Caco-2 (cell line): ENCODE measurements at places on chromosomes 3 and 15.

DNA sequence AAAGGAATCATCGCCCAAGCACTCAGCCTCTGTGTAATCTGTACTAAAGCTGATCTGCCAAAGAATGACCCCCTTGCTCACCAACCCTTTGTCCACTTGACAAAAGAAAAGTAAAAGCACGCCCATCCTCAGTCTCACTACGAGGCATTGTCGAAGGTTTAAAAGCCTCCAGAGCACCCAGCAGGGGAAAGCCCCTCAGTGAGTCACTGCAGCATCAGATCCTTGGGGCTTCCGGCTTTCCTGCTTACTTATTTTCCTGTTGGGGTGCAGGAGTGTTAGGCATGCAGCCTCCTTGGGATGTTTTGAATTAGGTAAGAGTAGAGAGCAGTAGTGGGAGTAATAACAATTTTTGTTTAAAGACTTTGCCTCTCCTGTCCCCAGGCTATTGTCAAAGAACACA, 216.1 kb downstream of the MTHFS start:
- no peak for DNase-seq

- no peak for DNase-seq
Measured at GRCh38 chr15:38945551-38946298, 381.1 kb upstream of the RASGRP1 start.

GRCh38 chr3:193883551-193883950, 252.4 kb upstream of the HES1 start:
- no peak for DNase-seq

DNA sequence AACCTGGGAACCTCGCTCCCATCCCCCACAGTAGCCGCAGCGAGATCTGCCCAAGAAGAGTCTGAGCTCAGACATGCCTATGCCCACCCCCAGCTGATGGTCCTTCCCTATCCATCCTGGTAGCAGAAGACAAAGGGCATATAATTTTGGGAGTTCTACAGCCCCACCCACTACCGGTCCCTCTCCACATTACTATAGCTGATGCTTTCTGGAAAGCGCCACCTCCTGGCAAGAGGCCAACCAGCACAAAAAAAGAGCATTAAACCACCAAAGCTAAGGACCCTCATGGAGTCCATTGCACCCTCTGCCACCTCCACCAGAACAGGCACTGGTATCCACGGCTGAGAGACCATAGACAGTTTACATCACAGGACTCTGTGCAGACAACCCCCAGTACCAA, 168.4 kb downstream of the MEGF11 start:
- DNase-seq = no peak

DNA sequence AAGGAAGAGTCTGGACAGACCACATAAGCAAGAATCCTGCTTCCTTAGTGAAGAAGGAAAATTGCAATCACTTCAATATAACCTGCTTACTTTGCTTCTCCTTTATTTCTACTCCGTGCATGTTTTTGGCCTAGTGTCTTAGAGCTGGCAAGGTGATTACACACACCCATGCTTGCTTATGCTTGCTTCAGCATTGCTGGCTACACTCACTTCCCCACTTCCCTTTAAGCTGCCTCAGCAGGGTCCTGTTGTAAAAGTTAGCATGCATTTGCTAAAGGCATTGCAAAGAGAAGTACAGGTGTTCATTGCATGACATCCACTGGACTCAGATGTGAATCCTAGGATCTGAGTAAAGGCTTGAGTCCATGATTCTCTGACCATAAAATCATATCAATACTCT, 47.5 kb upstream of the STT3B start:
- no peak for DNase-seq

DNA sequence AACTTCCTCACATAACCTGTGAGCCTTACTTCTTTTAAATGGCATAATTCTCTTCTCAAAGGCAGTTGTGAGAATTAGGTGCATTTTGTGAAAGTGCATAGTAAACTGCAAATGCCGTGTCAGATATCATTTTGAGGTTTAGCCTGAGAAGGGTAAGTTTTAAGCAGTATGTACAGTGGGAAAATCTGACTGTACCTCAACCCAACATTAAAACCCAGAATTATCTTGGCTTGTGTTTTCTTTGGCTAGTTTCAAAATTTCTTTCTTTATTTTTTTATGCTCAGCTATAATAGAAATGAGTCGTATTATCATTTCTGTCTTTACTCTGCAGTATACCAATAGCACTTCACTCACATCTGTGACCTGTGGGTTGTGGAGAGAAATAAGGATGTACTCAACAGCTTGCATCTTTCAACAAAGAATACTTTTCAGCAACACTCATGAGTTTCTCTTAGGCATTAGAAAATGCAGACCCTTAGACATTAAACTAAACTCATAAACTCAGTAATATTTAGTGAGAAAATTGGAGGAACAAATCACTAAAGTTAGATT, 65.7 kb downstream of the RASA2 start:
- DNase-seq = no peak

DNA sequence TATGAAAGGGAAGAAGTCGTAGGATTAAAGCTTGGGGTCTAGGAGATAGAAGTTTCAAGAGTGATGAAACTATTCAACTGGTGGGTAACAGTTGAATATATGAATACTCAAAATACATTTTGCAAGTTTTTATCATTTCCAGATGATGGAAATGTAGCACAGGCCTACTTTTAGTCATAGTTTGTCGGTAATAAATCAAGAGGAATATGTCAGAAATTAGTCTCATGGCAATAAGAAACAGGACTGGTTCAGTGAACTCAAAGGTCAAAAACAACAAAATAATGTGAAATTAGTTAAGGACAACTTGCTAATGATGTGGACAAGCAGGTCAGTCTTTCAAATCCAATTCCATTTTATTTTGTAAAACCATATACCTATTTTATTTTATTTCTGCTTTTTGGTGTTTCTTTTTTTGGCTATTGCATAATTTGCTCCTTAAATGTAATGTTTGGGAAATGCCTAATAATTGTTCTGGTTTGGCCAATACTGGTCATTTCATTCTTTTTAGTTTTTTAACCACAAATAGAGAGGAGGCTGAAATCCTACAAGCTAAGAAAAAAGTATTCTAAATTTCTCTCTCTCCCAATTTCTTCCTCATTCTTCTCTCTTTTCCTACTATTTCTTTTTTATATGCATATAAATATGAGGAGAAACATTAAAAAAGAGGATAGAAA, 195.2 kb upstream of the ARHGEF26 start:
- DNase-seq = no peak

DNA sequence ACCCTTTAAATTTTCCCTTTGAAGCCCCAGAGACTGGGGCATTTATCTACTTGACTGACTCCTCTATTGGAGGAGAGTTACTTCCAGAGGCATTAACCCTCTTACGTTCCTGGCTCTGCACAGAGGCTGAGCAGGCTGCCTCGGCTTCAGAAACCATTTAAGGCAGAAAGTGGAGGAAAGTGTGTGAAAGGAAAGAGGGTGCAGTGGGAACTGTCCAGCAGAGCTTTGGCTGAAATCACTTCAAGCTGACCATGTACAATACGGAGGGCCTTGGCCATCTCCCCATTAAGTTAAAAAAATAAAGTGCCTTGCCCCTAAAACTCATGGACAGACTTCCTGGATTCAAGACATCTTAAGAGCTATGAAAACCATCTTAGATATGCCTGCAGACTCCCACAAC, 238.7 kb downstream of the SV2B start:
- no peak for DNase-seq

GRCh38 chr3:126557761-126558160, 971 bp downstream of the C3orf22 start:
- DNase-seq = no peak
